ENCODE measurements at places on chromosomes 7 and 10.

DNA sequence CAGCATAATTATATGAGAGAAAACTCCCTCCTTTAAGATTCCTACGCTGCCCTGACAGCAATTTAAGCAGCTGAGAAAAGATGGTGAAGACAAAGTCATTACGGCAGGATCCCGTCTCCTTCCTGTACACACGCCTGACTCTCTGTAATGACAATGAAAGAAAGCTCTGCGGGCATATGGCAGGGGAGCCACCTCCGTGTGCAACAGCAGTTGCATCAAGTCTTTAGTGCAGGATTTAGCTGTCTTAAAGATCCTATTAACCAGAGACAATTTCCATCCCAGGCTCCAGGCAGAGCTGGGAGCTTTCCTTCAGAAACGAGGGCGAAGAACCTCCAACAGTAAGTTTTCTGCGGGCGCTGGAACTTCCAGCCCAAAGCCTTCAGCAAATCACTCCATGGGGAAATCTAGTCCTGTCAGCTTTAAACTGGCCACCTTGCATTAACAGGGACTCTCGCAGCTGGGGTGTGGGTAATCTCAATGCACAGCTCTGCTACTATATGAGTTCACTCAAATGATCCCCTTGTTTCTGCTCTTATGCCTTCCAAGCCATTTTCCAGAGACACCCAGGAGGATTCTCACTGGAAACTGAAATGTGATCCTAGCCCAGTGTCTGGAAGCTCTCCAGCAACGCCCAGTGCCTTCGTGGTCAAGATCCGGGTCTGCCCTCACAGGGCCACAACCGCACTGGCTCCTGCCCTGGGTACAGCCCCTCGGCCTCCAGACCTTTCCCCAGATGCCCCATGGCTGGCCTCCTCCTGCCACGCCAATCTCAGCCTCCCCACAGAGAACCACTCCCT is 74.9 kb downstream of the CTBP2 start:
- DNase-seq = no peak

DNA sequence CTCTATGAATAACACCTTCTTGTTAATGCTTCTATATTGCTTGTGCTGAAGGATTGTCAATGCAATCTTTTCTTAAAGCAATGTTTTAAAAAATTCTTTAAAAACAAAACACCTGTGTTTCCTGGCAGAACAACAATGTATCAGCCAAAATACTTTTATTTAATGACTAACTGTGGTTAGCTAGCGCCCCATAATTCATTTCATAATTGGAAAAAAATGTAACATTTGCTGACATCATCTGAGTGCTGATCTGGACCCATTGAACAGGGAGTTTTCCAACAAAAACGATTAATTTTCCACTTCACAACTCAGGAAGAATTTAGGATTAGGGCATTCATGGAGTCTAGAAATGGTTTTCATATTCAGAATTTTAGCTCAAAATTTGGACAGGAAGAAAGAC is 137.6 kb upstream of the CDK6 start:
- no peak for DNase-seq

- DNase-seq = no peak
Observed at GRCh38 chr10:75740541-75740940, 309.1 kb downstream of the LRMDA start.

GRCh38 chr7:78399033-78399769 is 600.6 kb downstream of the PHTF2 start:
- no peak for DNase-seq

- peak; percentile 43 for DNase-seq
Observed at GRCh38 chr10:80518807-80519360, 18.8 kb upstream of the SH2D4B start.

GRCh38 chr7:37698276-37698675 is 14.7 kb downstream of the GPR141 start:
- DNase-seq = no peak

DNA sequence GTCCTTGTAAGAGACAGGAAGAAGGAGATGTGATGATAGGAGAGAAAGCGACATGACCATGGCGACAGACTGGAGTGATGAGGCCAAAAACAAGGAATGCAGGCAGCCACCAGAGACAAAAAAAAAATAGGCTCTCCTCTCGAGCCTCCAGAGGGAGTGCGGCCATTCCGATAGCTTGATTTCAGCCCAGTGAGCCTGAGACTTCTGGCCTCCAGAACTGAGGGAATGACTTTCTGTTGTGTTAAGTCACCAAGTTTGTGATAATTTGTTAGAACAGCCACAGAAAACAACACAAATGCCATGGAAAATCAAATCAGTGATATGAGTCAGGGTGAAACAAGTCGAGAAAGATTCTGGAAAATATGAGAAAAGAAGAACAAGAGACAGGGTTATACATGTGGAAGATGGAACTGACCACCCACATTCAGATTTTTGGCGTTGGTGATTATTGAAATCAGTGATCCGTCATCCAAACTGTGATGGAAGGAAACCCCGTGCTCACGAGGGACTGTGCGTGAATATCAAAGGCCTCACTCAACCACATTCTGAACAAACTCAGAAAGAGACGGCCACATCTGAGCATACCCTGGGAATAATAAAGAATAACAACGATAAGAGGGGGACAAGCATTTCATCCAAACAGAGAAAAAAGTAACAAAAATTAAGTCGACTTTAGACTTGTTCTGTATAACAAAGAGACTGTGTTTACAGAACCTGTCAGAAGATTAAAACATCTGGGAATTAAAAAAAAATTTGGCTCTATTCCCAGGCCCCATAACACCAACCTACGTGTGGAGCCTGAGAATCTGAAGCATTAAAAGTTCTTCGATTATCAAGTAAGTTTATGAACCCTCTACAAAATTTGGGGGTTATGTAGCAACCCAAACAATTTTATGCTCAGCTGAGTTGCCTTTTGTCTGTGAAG is 72.1 kb downstream of the EEPD1 start:
- no peak for DNase-seq

DNA sequence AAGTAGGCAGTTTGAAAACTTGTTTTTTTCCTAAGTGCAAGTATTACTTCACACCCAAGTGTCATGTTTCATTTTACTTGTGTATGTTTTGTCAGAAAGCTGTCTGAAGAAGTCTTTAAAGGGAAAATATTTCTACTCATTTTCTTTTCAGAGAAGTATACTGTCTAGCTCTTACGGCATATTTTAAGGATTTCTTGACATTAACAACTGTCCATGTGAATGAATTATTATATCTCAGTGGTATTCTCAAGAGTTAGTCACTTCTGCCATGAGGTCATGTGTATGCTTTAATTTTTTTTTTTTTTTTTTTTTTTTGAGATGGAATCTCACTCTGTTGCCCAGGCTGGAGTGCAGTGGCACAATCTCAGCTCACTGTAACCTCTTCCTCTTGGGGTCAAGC is 229.5 kb downstream of the BICC1 start:
- no peak for DNase-seq

GRCh38 chr7:97480772-97481390 is 251.0 kb upstream of the TAC1 start:
- DNase-seq = no peak

GRCh38 chr10:103717341-103718246 is 137.8 kb downstream of the SH3PXD2A start:
- no peak for DNase-seq

- DNase-seq = peak; percentile 4
Observed at GRCh38 chr7:37643876-37644275, 39.7 kb upstream of the GPR141 start.

- no peak for DNase-seq
Observed at GRCh38 chr7:45579391-45579801, 5.2 kb downstream of the ADCY1 start.

DNA sequence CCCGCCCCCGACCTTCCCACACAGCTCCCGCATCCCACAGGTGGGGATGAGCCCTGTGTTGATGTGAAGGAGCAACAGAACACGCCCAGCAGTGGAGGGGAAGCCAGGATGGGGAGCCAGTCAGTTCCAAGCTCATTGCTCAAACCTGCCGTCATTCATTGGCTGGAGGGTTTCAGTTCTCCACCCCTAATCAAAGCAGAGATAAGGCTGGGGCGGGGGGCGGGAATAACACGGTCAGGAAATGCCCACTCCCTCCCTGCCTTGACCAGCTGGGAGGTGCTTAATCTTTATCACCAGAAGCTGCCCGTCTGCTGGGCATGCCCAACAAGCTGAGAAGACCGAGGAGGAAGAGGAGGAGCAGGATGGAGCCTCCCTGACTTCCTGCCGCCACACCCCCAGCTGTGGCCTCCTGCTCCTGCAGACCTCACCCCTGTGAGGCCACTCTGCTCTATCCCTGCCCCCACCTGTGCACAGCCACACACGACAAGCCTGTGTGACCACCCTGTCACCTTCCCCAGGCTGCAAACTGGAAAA is 265.1 kb downstream of the ZEB1 start:
- no peak for DNase-seq

- no peak for DNase-seq
Observed at GRCh38 chr7:12759151-12759550, 71.7 kb downstream of the ARL4A start.

DNA sequence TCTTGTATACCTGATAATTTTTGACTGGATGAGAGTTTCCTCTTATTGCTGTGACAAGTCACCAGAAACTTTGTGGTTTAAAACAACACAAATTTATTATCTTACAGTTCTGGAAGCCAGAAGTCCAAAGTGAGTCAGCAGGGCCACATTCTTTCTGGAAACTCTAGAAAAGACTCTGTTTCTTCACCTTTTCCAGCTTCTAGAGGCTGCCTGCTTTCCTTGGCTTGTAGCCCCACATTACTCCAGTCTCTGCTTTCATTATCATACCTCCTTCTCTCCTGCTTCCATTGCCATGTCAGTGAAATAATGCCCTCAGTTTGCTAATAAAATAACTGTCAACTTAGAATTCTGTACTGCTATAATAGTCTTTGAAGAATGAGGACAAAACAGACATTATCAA is 65.3 kb downstream of the VCL start:
- no peak for DNase-seq

GRCh38 chr7:129366-130221 is 62.8 kb upstream of the FAM20C start:
- DNase-seq = no peak

- no peak for DNase-seq
Observed at GRCh38 chr7:39269034-39269433, 291.3 kb downstream of the POU6F2 start.

DNA sequence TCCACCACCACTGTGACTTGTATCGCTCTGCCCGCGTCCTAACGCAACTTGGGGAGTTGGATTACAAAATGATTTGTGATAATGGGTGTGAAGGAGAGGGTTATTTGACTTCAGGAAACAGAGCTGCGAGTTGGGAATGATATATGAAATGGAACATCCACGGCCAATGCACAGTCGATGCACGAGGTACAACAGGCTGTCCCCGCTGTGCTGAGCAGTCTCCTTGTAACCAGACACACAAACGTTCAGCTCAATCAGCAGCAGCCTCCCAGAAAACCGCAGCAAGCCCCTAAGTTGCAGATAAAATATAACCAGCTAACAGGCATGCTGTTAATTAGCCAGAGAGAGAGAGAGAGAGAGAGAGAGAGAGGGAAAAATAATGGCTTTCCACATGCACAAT is 332.7 kb upstream of the MGMT start:
- peak; percentile 12 for DNase-seq

DNA sequence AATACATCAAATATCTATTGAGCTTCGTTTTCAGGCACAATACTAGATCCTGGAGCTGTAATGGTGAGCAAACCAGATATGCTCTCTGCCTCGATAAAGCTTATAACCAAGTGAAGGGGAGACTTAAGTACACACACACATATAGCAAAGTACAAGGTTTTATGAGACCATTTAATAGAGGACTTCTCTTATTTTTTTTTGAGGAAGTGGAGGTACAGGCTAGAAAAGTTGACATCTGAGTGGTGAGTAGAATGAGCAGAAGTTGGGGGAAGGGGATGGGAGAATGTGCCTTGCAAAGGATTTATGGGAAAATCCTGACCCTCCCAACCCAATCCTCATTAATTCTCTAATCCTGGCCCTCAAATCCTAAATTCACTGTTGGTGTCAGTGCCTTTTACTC is 7.7 kb downstream of the CCDC136 start:
- DNase-seq = no peak

DNA sequence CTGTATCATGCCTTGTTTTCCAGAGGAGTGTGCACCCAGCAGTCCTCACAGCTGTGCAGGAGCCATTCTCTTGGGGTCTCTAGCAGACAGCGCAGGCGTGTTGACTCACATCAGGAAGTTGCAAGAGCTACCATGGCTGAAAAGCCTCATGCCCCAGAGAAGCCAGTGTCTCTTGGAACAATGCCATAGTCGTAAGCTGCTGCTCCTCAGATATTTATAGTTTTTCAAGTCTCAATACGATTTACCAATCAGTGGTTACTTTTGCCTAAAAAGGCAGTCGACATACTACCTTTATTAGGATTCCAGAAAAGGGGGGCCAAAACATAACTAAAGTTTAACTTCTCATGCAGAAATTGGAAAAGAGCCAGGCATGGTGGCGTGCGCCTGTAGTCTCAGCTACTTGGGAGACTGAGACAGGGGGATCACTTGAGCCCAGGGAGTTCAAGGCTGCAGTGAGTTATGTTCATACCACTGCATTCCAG is 407.7 kb downstream of the PARD3 start:
- no peak for DNase-seq

DNA sequence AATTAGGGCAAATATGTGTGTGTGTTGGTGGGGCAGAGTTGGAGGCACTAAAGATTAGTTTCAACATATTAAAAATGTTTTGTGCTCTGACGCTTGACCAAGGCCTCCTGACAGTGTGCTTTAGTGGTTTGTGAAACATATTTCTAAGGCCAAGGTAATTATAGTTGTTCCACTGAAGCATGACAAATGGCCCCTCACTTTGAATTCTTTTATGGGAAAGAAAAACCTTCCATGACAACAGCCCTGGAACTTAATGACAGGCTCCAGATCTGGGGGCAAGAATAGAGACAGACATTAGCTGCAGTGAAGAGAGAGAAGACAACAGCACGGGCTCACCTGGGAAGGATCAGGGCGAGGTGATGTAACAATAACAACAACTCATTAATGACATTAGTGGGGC is 155.8 kb downstream of the CHN2 start:
- no peak for DNase-seq

- DNase-seq = no peak
Observed at GRCh38 chr10:77680065-77680464, 42.5 kb upstream of the KCNMA1 start.

DNA sequence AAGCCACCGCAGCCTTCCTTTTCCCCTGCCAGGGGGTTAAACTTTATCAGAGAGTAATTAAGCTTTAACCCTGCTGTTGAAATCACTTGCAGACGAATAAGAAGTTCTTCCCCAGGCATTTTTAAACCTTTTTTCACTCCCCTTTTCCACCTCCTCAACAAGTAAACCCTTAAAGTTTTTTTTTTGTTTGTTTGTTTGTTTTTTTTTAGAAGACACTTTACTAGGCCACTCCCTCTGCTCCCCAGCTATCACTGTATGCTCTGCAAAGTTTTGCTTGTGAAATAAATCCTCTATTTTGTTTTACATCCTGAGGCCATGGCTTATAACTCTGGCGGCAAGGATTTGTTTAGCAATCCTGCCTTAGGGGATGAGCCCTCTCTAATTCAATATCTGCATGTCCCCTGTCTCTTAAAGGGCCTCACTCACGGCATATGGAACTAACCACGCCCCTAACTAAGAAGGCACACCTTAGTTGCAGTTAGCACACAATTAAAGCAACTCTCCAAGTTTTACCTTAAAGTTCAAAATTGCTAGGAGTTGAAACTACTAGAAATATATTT is 1354.7 kb upstream of the LRRTM3 start:
- peak; percentile 16 for DNase-seq

Measured in erythroblast (primary cell).